ENCODE measurements at places on chromosomes 2 and 18. TPM values are rescaled to one million over a fixed set of nuclear protein-coding genes. Genes with fewer than 3 reads are reported as not detected.

GKN1 gene
- not detected for total RNA-seq

UCN gene
- 2.5 TPM for total RNA-seq

SKA1 gene
- total RNA-seq: 11.7 TPM

IL36G gene
- total RNA-seq: not detected

HNMT gene
- 0.96 TPM for total RNA-seq

RPRD1A gene
- total RNA-seq: 24.2 TPM

SPATA3 gene
- not detected for total RNA-seq

IL18RAP gene
- not detected for total RNA-seq

All from A549 treated with GW870086 at 1 μM for 4 hours (cell line).